ENCODE measurements at places on chromosomes 7 and 10. TPM values are rescaled to one million over a fixed set of nuclear protein-coding genes. Genes with fewer than 3 reads are reported as not detected.

GRCh38 chr10:131226446-131227162 lies 84.9 kb downstream of the TCERG1L start:
- no peak for DNase-seq
- H3K36me3 ChIP-seq: no peaks in the 10 kb centered on the region
- H3K4me1 ChIP-seq: no peaks in the 10 kb centered on the region
- H3K4me3 ChIP-seq: no peak overlapping the region
- no peaks in the 10 kb centered on the region for H3K27me3 ChIP-seq

DNA sequence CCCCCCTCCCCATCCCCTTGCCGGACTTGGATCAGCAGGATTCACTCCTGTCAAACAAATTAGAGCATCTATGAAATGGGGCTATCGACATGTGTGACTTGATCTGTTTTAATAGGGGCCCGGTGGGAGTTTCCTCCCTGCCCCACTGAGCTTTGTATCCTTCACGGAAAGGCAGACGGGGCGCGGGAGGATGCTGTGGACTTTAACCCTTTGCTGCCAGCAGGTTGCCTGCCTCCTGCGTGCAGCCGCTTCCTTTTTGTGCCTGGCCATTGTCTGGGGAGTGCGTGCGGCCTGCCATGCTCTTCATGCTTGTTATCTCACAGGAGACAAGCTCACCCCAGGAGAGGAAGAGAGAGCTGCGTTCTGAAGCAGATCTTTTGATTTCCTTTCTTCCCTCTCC lies 512.8 kb upstream of the GALNT17 start:
- H3K36me3 ChIP-seq: no peaks in the 10 kb centered on the region
- peaks cover 8% of the 10 kb centered on the region for H3K4me1 ChIP-seq
- no peaks in the 10 kb centered on the region for H3K27me3 ChIP-seq
- H3K4me3 ChIP-seq: no peak overlapping the region
- H3K27ac ChIP-seq: no peak overlapping the region

DNA sequence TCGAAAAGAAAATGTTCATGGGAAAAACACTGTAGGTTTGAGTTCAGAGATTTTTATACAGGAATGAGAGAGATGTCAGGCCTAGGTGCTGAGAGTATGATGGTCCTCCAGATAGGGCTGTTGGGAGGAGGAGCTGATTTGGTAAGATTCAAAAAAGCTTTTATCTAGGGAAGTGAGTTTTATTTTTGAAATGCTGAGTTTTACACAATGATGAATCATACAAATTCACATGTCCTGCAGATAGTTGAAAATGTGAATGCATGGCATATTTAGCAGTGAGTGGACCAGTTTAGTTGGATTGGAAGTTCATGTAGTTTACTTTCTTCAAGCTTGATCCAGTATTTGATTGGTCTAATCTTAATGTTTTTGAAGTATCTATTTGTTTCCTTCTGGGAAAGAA lies 154.8 kb downstream of the LRRC4 start:
- peak overlapping the region; percentile 10 for H3K27ac ChIP-seq
- H3K27me3 ChIP-seq: no peaks in the 10 kb centered on the region
- no peaks in the 10 kb centered on the region for H3K36me3 ChIP-seq
- no peak overlapping the region for H3K4me3 ChIP-seq
- peak; percentile 49 for DNase-seq

DNA sequence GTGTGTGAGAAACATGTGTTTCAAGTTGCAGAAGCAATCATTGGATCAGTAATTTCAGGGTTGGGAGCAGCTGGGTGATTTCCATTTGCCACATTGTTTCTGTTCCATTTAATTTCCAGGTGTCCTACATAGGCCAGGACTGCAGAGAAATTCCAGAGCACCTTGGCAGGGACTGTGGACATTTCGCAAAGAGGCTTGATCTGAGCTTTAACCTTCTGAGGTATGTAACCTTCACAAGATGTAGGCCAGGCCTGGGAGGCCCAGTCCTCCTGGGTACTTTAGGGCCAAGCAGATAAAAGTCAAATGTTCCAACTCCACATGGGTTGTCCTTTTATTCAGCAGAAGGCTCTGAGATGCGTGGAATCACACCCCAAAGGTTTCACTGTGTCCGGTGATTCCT lies 6.9 kb downstream of the LRMDA start:
- no peaks in the 10 kb centered on the region for H3K4me1 ChIP-seq
- no peak overlapping the region for H3K27ac ChIP-seq
- no peaks in the 10 kb centered on the region for H3K36me3 ChIP-seq
- H3K27me3 ChIP-seq: peaks cover 22% of the 10 kb centered on the region
- no peak overlapping the region for H3K4me3 ChIP-seq

GRCh38 chr10:63700631-63701156 lies 179.5 kb downstream of the REEP3 start:
- no peaks in the 10 kb centered on the region for H3K36me3 ChIP-seq
- DNase-seq: peak; percentile 42
- no peaks in the 10 kb centered on the region for H3K27me3 ChIP-seq
- peaks cover 25% of the 10 kb centered on the region for H3K4me1 ChIP-seq
- H3K4me3 ChIP-seq: peak overlapping the region; percentile 40

DNA sequence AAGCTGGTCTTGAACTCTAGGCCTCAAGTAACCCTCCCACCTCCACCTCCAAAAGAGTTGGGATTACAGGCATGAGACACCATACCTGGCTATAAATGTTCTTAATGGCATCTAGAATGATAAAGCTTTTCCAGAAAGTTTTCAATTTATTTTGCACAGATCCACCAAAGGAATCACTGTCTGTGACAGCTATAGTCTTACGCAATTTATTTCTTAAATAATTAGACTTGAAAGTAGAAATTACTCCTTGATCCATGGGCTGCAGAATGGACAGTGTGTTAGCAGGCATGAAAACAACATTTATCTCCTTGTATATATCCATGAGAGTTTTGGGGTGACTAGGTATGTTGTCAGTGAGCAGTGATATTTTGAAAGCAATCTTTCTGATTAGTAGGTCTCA lies 33.8 kb downstream of the GALNT11 start:
- H3K27ac ChIP-seq: no peak overlapping the region
- DNase-seq: no peak
- H3K4me3 ChIP-seq: no peak overlapping the region

- no peak for DNase-seq
- no peak overlapping the region for H3K27ac ChIP-seq
- no peaks in the 10 kb centered on the region for H3K27me3 ChIP-seq
- H3K4me3 ChIP-seq: no peak overlapping the region
These were observed 93.3 kb downstream of the CHST15 start for GRCh38 chr10:123999956-124000615.

DNA sequence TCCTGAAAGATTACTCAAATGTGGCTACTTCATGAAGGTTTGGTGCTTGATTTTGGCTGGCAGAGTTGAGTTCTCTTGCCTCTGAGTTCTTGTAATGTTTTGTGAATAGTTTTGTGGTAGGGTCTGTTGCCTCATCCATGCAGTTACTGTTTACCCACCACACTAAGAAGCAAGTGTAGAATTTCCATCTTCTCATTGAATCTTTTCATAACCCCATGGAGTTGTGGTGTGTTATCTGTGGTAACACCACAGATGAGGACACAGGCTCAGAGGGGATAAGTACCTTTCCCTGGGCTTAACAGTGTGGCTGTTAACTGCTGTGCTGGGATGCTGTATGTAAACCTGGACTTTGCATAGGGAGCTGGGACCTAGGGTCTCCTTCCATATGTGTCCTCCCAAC lies 186.3 kb downstream of the CAMK1D start:
- peak; percentile 38 for DNase-seq
- H3K4me3 ChIP-seq: no peak overlapping the region
- H3K27me3 ChIP-seq: no peaks in the 10 kb centered on the region
- no peaks in the 10 kb centered on the region for H3K36me3 ChIP-seq
- H3K4me1 ChIP-seq: peaks cover 12% of the 10 kb centered on the region
- no peak overlapping the region for H3K27ac ChIP-seq

DNA sequence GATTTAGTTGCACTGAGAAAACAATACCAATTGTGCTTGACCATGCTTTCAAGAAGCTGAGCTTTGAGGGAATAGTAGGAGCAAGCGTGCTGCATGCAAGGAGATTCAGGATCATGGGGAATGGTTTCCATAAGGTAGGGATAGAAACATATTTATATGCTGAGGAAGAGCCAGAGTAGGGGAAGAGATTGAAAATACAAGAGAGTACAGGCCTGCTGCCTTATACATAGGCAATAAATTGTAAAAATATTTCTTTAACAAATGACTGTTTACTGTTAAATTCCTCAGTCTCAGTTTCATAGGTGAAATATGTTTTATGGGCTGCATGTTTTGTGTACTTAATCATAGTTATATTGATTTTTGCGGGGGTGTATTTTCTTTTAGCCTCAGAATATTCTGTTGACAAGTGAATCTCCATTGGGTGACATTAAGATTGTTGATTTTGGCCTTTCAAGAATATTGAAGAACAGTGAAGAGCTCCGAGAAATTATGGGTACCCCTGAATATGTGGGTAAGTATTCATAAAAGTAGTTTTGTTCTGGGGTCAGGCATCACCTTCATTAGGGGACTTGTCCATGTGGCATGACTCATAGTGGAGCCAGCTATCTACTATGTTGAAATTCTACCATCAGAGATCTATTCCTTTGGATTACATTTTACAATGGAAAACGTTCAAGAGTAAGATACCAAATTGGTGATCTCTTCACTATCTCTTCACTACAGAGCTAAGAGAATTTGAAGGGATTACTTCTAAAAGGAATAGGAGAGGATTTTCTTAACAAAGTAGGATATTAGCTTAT lies 36.5 kb downstream of the STK17A start:
- H3K4me3 ChIP-seq: no peak overlapping the region
- no peak overlapping the region for H3K27ac ChIP-seq
- peaks cover 6% of the 10 kb centered on the region for H3K4me1 ChIP-seq
- H3K27me3 ChIP-seq: no peaks in the 10 kb centered on the region
- peaks cover 52% of the 10 kb centered on the region for H3K36me3 ChIP-seq
- DNase-seq: no peak

- no peak overlapping the region for H3K27ac ChIP-seq
- H3K4me1 ChIP-seq: peaks cover 27% of the 10 kb centered on the region
- no peaks in the 10 kb centered on the region for H3K27me3 ChIP-seq
- no peak for DNase-seq
These were observed 134.9 kb downstream of the TNS3 start for GRCh38 chr7:47446871-47447466.

- no peak for DNase-seq
- H3K36me3 ChIP-seq: peaks cover 14% of the 10 kb centered on the region
- H3K4me1 ChIP-seq: no peaks in the 10 kb centered on the region
- no peak overlapping the region for H3K4me3 ChIP-seq
- no peak overlapping the region for H3K27ac ChIP-seq
- H3K27me3 ChIP-seq: no peaks in the 10 kb centered on the region
These were observed 8.5 kb upstream of the ADAM8 start for GRCh38 chr10:133285217-133285616.

DNA sequence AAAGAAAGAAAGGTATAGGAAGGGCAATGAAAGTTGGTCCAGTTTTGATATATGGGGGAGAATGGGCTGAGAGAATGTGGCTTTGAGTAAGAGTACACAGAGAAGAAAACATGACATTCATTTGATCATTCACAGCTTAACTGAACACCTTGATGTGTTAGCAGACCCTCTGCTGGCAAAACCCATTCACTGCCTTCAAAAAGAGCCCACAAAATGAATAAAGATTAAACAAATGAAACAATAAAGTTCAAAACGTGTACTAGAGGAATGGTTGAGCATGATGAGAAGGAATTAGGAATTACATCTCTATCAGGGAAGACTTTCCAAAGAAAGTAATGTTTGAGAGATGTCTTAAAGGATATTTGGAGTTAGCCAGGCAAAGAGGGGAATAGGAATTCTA lies 2.1 kb downstream of the WEE2 start:
- no peaks in the 10 kb centered on the region for H3K36me3 ChIP-seq
- H3K4me1 ChIP-seq: no peaks in the 10 kb centered on the region
- no peak overlapping the region for H3K4me3 ChIP-seq
- no peaks in the 10 kb centered on the region for H3K27me3 ChIP-seq

Gene UCN3
- total RNA-seq: not detected

Gene MYH16
- total RNA-seq: 0.11 TPM

Gene MMS19
- total RNA-seq: 84.4 TPM

Gene BMPER
- total RNA-seq: 4.4 TPM

Gene JCAD
- 29.0 TPM for total RNA-seq

Gene GRID1
- total RNA-seq: 0.48 TPM

Gene OR6B1
- not detected for total RNA-seq

Gene PRPS1L1
- not detected for total RNA-seq

Gene FLNC
- total RNA-seq: 364 TPM

Gene TMEM225B
- total RNA-seq: 0.43 TPM
